ENCODE measurements at places on chromosomes 2 and 18.
A peak's percentile ranks its signal among the peaks of the same experiment; 100 is the strongest.

DNA sequence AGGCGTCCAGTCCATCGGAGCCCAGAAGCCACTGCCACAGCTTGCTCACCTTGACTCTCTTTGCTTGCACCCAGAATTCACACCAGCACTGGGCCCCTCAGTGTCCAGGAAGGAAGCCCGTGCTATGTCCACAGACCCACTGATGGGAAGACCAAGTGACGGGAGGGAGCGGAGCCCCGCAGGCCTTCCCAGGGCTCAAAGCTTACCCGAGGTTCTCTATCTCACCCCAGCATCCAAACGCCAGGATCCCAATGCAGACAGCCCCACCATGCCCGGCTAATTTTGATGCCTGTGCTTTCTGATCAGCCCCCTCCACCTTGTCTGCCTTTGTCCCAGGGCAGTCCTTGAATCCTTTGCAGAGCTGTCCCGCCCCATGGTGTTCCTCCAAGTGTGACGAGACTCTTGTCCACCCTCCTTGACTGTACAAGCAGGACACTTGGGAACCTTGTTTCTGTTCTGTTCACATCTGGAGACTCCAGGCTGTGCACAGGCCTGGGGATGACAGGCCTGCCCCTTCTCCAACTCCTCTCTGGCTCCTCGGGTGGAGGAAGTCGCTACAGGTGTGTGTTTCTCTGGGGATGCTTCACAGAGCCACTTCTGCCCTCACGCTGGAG, 12.0 kb downstream of the NPPC start:
- DNase-seq: no peak

GRCh38 chr2:42185220-42185921, 16.2 kb downstream of the EML4 start:
- DNase-seq: no peak

DNA sequence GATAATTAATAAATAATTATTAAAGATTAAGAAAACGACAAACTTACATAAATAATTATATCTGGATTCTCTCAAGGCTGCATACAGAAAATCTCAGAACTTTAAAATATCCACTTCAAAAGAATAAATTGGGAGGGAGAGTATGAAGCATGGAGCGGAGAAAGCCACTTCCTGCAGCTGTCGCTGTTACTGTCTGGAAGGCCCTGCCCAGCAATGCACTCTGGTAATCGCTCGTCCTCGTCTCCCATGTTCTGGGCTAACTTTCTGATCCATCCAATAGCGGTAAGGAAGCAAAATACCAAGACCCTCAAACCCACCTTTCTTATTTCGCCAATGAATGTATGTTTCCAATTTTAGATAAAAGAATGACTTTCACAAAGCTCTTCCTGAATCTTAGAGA, 26.7 kb downstream of the CYRIA start:
- no peak for DNase-seq

- DNase-seq: no peak
Measured at GRCh38 chr2:30601375-30601774, 154.3 kb downstream of the LCLAT1 start.

DNA sequence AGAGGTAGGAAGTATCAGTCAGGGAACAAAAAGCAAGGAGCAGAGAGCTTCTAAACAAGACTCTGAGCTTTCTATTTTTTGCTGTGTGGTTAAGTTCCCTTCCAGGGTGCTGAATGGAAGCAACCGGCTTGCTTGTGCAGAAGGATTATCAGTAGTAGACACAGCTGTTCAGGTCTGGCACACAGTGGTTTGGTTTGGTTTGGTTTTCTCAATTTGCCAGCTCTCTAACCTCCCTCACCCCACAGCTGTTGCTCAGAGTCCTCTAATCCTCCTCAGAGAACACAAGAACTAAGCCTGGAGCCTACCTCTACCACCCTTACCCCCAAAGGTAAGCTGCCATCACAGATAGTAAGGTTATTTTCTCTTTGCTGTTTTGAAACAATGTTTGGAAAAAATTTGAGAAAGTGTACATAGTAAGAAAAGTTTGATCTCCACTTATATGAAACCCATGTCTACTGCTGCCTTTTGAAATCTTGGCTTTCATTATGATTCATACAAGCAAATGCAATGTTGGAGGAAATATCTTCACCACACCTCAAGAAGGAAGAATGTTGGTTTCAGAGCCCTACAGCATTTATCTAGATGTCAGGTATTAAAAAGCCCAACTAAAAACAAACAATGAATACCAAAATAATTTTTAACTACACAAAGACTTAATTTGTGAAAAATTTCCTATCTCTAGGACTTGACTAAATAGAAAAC, 255.3 kb downstream of the NR4A2 start:
- no peak for DNase-seq

DNA sequence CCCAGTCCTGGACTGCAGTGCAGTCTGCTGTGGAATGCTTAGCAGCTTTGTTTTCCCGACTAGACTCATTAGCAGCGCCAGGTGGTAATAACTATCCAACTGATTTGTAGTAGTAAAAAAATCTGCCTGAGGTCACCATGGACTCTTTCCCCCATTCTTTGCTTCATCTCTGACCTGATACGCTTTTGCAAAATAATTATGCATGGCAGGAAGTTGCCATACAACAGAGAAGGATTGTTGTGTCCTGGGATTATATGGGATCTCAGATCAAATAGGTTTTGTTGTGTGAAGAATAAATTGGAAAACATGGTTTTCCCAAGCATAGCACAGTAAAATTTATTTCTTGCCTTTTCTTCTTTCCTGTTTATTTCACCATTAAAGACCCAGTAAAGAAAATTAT, 72.4 kb upstream of the ATP5MC3 start:
- no peak for DNase-seq

DNA sequence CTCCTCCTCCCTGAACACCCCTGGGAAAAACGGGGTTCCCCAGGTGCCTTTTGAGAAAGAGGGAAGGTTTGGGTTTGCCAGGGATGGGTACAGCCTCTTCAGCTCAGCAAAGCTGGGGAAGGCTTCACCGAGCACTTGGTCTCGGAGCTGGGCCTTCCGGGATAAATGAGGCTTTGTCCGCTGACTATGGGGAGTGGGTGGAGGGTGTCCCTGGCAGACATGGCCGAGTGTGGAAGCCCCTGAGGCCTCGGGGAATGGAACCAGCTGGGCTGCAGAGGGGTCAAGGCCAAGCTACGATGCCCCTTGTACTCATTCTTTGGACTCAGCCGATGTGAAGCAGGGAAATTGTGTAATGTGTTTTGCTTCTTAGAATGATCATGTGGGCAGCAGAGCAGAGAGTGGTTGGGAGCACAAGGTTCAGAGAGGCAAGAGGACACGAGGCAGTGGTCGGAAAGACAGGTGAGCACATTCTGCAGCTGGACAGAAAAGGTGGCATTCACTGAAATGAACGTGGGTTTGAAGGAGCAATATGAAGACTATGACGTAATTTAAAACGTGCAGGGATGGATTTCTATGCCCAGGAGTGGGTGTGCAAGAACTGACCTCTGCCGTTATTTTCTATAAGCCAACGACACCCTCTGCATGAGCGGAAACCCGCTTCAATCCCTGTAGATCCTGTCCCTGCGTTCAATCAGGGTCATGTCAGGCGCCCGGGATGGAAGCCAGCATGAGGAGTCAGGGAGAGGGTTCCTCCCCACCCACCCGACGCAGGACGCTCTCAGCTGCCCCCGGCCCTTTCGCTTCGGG, 142.6 kb downstream of the PXDN start:
- DNase-seq: no peak

DNA sequence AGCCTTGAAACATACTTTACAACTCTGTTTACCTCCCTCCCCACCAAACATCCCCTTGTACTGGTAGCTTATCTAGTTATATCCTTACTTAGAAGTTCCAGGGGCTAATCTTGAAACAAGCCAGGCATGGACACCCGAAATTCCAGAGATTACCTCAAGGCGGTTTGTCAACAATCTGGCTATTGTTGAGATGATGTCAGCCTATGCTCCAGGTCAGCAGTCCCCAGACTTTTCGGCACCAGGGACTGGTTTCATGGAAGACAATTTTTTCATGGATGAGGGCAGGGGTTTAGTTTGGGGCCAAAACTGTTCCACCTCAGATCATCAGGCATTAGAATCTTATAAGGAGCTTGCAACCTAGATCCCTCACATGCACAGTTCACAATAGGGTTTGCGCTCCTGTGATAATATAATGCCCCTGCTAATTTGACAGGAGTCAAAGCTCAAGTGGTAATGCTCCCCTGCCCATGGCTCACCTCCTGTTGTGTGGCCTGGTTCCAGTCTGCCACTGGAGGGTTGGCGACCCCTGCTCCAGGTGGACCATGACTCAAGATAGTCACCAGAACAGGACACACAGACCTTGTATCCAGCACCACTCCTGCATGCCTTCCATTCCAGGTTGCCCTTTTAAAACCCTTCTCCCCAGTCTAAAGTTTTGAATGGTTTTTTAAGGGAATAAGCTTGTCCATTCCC, 171.2 kb downstream of the SPAG16 start:
- DNase-seq: no peak

GRCh38 chr2:32905270-32905669, 41.5 kb upstream of the LTBP1 start:
- DNase-seq: no peak

DNA sequence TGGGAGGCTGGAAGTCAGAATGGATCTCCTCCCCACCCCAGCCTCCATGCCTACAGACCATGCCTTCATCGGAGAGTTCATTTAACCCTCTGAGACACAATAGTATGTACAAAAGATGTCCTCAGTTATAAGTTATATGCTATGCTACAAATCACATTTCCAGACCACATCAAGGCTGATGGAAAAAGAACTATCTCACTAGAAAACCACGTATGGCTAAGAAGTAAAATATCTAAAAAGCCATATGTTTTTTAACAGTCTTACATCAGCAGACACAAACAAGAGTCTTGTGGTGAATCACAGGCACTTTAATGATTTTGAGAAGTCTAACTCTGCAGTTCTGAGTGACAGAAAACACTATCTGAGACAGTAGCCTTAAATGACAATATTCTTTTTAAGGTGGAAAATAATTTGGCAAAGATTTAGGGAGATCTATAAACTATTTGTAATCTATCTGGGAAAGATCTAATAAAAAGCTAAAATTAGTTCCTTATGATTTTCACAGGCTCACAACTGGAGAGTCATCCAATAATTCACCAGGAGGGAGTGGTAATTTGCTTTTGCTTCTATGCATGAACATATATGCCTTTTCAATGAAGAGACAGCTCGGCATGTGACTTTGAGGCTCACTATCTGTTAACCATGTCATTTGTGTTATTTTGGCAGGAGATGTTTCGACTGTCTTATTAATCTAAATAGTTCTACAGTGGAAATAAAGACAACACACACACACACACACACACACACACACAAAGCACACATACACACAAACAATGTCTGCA, 197.5 kb downstream of the IRS1 start:
- no peak for DNase-seq

GRCh38 chr2:232789082-232789481, 12.7 kb upstream of the KCNJ13 start:
- peak; percentile 28 for DNase-seq

DNA sequence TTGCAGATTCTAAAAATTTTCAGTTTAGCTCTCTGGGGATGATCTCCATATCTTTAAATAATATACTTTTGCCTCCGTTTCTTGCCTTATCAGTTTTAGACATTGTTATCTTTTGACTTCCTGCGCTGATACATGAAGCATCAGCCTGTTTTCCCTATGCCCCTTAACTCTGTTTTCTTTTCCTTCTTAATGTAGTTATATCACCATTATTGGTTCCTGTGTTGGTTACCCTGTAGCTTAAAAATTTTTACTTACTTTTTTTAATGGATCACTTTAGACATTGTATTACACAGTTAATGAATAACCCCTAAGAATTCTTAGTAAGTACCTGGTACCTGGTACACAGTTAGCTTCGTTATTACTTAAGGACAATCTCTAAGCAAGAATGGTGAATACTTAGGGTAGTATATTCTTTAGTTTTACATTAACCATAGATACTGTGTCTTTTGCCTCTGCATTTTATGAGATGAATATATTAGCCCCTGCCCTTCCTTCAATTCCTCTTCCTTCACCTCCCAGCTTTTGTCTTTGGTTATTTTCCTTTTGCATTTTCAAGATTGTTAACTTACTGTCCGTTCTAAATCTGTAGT, 40.9 kb downstream of the BABAM2 start:
- no peak for DNase-seq

DNA sequence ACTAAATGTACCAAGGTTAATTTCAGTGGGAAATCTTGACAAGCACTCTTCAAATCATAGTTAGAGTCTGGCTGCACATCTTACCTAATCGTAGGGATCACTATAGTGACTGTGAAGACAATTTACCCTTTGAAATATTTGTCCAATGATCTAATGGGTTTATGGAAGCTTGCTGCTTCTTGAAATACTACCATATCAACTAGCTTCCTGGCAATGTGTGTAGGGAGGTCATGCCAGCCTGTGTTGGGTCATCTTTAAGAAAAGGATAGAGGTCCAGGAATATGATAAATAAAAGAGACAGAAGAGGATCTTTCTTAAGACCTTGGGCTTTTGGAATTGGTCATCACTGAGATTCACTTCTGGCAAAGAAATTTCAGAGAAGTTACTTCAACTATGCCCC, 84.4 kb downstream of the POLE4 start:
- DNase-seq: no peak

DNA sequence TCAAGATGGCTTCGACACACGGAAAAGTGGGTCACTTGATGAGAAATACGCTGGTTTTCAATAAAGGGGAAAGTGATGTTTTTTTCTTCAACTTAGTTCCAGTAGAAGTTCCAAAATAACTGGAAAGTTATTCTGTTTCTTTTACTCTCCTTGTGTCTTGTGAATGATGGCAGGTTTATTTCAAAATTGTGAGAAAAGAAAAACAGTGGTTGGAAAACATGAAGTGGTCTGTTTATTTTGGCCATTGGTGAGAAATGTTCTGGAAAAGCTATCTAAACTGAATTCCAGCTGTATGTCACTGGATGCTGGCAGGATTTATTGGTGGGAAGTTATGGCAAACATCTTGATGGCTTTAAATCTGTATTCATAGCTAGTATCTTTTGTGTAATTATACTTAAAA, 484.1 kb downstream of the DCC start:
- DNase-seq: no peak

DNA sequence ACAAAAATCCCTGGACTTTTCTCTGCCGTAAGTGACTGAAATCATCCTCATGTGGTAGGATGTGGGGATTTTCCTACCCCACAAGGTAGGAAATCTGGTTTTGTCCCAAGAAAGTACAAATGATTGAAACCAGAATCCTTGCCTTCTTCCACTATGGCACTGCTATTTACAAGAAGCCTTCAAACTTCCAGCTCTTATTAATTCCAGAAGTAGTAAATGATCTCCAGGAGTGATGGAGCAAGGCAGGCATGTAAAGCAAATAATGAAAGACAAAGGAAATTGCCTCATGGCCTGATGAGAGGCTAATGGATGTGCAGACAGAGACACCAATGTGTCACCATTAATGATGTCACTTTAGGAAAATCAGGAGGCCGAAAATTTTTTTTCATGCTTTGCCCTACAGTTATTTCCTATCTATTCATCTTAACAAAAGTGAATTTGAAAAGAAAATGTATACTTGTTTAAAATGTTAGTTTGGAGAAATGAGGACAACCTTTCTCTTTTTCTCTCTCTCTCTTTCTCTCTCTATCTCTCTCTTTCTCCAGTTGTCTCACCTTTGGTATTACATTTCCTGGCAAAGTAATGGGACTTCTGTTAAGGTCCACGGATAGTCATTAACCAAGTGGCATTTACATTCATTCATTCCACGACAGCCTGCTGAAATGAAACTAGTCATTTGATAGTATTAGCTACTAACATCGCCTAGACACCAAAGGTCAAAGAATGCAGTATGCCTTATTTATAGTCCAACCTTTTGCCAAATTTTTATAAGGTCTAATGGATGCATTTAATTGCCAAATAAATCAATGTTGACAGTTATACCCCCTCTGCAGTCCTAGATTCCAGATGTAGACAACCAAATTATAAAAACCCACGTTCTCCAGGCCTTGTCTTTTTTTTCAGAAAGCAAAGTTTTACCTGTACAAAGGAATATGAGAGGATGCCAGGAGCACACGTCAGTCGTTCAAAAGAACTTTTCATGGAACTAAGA, 5.0 kb upstream of the EVA1A start:
- DNase-seq: no peak

All from fibroblast of pulmonary artery (primary cell).